ENCODE measurements at places on chromosomes 12 and 14.

DNA sequence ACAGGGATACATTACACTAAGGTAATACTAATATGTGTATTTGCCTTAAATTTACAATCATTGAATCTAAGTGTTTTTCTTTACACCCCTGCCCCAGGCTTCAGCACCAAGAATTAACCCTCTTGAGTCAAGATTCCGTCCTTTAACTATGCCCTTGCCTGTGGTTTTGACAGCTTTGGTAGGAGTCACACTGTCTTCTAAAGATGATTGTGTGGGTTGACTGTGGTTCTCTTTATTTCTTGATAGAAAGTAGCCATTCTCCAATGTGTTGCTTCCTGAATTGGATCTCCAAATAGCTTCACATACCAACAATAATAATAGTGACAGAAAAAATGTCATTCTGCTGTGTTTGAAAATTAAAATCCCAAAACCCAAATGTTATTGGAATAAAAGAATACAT lies 3.6 kb downstream of the CLEC7A start:
- no peak for DNase-seq

DNA sequence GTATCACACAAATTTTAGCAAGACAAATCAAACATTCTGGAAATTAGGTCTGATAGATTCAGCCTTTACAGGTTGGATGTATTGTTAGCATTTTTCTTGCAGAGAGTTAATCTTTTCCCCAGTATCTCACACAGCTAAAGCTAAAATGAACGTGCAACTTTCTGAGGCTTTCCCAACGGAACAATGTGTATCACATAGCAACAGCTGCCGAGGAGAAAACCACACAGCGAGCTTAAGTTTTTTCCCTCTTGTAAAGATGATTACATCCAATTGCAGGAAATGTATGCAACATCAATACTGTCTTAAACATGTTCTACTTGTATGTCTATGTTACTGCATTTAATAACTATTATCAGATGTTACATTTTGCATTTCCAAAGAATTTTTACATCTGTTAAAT lies 182.2 kb downstream of the CCDC59 start:
- no peak for DNase-seq

DNA sequence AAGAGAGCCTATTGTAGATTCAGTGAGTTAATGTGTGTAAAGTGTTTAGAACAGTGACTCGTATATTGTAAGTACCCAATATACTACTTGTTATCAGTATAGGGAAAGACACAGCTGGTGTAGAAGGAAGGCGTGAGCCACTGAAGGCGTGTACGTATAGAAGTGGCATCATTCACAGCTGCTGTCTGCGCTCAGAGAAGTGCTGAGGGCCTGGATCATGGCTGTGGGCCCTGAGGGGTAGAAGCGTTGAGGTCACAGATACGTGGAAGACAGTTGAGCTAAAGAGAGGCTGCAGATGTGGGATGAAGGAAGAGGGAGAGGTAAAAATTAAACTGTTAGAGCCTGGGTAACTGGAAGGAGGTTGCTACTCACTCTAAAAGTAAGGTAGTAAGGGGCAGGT lies 5.9 kb downstream of the C12orf75 start:
- no peak for DNase-seq

GRCh38 chr12:50192908-50193307 lies 25.7 kb upstream of the CERS5 start:
- DNase-seq, result no peak

DNA sequence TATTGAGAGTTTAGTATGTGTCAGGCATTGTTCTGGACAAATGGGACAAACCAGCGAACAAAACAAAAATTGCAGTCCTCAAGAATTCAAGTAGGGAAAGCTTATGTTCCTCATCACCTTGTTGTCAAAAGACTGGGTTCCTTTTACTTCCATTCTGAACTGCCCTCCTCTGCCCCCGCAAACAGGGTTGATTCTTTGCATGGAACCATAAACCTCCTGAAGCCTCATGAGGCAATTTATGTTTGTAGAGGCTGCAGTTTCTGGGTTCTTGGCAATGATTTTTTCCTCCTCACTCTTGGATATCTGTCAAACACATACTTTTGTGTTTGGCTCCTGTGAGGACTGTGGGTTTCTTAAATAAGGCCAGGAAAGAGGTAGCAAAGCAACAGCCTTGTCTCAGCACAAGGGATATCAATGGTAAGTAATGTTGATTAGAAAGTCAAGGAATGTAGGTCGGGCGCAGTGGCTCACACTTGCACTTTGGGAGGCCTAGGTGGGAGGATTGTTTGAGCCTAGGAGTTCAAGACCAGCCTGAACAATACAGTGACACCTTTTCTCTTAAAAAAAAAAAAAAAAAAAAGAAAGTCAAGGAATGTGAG lies 13.9 kb downstream of the COPZ1 start:
- no peak for DNase-seq

DNA sequence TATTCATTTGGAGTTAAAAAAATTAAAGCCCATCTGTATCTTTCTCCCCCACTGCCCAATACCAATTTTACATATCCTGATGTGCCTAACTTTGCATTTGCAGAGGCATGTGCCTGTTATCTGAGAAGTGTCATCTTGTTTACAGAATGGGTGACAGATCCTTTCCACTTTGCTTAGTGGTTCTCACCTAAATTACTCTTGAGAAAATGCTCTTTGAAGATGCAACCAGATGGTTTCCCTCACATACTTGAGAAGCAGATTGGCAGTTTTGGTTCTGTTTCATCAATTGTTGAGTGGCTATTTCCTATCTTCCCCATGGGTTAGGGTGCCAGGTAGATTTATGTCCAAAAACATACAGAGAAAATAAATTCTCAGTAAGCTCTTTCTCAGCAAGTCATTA lies 1051.4 kb upstream of the ATXN7L3B start:
- DNase-seq, result no peak

DNA sequence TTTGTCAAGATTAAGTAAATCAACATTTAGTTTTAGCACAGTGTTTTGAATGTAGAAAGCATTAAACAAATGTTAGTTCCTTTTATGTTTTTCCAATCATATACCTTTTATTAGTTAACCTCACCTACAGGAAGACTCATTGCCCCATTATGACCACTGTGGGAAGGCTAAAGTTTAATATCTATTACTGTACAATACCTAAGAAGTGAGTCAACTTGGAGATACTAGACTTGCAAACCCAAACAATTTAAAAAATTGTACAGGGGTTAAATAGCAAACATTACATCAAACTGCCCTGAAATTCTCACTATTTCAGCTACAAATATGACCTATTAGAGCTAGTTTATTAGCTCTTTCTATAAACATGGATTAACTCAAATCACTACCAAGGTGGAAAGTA lies 8.6 kb upstream of the G2E3 start:
- no peak for DNase-seq

DNA sequence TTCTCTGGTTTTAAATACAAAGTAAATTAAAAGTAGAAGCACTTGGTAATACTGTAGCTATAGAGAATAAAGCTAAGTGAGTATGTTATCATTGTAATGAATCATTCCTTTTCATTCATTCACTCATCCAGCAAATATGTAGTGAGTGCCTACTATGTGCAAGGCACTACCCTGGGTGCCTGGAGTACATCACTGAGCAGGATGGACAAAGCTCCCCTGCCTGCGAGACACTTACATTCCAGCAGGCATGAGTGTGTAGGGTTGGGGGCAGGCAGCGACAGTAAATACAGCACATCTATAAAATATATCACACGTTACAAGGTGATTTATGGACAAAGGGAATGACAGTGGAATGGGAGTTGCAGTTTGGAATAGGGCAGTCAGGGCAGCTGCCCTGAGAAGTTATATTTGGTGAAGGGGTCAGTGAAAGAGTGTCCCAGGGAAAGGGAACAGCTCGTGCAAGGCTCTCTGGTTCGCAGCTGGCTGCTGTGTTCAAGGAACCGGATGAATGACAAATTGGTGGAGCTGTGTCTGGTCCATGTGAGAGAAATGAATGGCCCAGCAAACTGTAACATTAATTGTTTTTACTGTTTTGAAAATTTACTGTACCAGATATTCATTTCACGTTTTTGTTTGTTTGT lies 159.6 kb downstream of the CRADD start:
- no peak for DNase-seq

DNA sequence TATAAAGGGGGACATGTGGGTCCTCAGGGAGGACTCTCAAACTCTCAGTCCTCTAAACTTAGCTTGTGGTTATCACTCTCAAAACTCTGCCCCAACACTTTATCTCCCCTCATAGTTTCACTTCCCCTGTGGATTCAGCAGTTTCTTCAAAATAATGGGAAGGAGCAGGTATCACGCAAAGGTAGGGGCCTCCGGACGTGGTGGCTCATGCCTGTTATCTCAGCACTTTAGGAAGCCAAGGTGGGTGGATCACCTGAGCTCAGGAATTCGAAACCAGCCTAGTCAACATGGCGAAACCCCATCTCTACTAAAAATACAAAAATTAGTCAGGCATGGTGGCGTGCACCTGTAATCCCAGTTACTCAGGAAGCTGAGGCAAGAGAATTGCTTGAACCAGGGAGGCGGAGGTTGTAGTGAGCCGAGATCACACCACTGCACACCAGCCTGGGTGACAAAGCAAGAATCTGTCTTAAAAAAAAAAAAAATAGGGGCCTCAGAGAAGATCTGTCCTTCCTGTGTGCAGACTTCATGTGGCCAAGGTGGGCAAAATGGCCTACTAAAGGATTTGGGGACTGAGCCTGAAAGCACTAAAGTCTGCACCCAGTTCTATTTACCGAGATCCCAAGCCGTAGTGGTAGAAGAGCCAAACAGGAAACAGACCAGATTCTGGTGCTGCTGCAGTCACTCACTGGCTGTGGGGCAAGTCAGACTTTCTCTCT lies 6.4 kb downstream of the ITGB7 start:
- DNase-seq, result no peak

DNA sequence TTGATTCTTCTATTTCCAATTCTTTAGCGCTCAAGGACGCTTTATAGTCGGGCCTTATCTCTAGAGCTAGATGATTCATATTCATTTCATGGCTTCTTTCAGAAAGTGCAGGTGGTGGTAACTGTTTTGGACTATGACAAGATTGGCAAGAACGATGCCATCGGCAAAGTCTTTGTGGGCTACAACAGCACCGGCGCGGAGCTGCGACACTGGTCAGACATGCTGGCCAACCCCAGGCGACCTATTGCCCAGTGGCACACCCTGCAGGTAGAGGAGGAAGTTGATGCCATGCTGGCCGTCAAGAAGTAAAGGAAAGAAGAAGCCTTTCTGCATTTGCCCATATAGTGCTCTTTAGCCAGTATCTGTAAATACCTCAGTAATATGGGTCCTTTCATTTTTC lies 241.9 kb downstream of the PAWR start:
- no peak for DNase-seq

GRCh38 chr12:64009321-64010068 lies 165.0 kb downstream of the SRGAP1 start:
- no peak for DNase-seq

GRCh38 chr12:29163146-29163545 lies 14.1 kb downstream of the FAR2 start:
- no peak for DNase-seq

- DNase-seq, result no peak
Measured at GRCh38 chr12:66832997-66833396, 154.1 kb upstream of the GRIP1 start.

GRCh38 chr12:109105176-109105575 lies 7.8 kb downstream of the UNG start:
- DNase-seq, result no peak

DNA sequence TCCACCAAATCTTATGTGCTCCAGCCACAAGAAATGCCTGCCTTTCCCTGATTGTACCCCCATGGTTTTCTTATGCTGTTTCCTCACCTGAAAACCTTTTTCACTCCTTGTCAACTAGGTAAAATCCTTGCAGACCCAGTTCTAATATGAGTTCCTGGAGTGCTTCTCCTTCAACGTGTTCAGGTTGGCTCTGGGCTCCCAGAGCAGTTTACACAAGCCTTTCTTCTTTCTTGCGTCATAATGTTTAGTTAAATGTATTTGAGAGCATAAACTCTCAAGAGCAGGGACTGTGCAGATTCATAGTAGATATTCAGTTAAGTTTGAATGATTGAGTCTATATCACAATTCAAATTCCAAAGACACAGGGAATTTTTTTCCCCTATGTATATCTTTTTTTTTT lies 484.8 kb upstream of the CCDC196 start:
- DNase-seq, result no peak

DNA sequence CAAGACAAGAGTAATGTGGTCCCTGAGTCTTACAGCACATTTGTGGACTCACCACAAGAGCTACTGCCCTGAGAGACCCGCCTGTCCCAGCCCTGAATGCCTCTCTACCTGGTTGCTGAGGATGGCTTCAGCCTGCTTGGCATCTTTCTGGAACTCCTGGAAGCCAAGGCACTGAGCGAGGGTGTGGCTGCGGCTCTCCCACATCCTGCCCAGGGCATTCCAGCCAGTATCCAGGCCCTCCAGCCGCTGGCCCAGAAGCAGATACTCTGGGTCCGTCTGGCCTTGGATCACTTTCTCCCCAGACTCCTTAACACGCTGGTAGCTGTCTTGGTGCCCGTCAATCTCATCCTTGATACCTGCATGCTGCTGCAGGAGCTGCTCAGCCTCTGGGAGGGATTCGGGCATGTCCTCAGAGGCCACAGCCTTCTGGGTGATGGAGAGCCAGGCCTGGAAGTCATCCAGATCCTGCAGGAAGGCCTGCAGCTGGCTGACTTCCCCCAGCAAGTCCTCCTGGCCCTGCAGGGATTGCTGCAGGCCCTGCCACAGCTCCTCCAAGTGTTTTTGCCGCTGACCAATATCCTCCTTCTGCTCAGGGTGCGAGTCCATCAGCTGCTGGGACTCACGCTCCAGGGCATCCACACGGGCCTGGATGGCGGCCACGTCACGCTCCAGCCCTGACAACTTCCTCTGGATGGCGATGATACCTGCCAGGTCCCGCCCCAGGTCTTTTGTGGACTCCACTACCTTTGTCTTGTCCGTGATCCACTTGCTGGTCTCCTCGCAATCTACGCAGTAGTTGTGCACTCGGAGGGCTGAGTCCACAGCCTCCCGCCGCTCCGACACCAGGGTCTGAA lies 82.3 kb downstream of the PLEKHG3 start:
- no peak for DNase-seq

DNA sequence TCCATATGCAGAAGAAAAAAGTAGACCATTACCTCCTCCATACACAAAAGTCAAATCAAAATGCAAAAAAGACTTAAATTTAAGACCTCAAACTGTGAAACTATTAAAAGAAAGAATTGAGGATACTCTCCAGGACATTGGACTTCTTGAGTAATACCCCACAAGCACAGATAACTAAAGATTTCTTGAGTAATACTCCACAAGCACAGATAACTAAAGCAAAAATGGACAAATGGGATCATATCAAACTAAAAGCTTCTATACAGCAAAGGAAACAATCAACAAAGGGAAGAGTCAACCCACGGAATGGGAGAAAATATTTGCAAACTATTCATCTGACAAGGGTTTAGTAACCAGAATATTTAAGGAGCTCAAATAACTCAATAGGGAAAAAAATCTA lies 427.9 kb downstream of the CCDC91 start:
- no peak for DNase-seq

GRCh38 chr14:63200767-63201166 lies 3.5 kb upstream of the RHOJ start:
- DNase-seq, result no peak

GRCh38 chr12:80033448-80033847 lies 65.9 kb upstream of the OTOGL start:
- DNase-seq, result no peak

DNA sequence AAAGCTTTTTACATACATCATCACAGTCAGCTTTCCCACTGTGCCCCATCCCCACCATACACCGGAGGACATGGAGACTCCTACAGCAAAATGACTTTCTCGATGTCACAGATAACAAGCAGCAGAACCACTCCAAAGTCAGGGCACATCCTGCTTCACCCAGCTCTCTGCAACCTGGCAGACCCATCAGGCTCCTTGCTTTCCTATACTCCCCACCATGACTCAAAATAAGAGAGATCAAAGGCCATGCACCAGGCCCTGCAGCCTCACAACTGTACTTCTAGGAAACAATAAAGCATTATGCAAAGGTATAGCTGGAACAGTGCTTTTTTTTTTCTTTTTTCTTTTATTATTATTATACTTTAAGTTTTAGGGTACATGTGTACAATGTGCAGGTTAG lies 187.4 kb downstream of the DPF3 start:
- no peak for DNase-seq

Measured in NCI-H2029 treated with DMSO at 0.1 percent for 48 hours (cell line).